ENCODE measurements at places on chromosomes 6 and 20. TPM values are rescaled to one million over a fixed set of nuclear protein-coding genes. Genes with fewer than 3 reads are reported as not detected.

NUDT3 gene
- 38.2 TPM for total RNA-seq

HCK gene
- total RNA-seq, result 0.11 TPM

CLVS2 gene
- 0.11 TPM for total RNA-seq

HLA-G gene
- total RNA-seq, result 0.13 TPM

COL19A1 gene
- not detected for total RNA-seq

FOXF2 gene
- total RNA-seq, result 5.7 TPM
